ENCODE measurements at places on chromosomes 4 and X. TPM values are rescaled to one million over a fixed set of nuclear protein-coding genes. Genes with fewer than 3 reads are reported as not detected.

CFAP299 gene
- not detected for total RNA-seq

ACE2 gene
- total RNA-seq = not detected

SRPK3 gene
- total RNA-seq = not detected

RELL1 gene
- total RNA-seq = 30.7 TPM

CNOT6L gene
- total RNA-seq = 117 TPM

ZNF141 gene
- total RNA-seq = 29.9 TPM

ERAS gene
- total RNA-seq = not detected

ENPEP gene
- total RNA-seq = not detected

PUDP gene
- total RNA-seq = 13.6 TPM

TMSB15B gene
- 8.6 TPM for total RNA-seq

LUZP4 gene
- total RNA-seq = not detected

PGK1 gene
- total RNA-seq = 993 TPM
